ENCODE measurements at places on chromosomes 6 and 20.

GRCh38 chr6:168459572-168459971, 18.6 kb downstream of the SMOC2 start:
- no peak for DNase-seq

DNA sequence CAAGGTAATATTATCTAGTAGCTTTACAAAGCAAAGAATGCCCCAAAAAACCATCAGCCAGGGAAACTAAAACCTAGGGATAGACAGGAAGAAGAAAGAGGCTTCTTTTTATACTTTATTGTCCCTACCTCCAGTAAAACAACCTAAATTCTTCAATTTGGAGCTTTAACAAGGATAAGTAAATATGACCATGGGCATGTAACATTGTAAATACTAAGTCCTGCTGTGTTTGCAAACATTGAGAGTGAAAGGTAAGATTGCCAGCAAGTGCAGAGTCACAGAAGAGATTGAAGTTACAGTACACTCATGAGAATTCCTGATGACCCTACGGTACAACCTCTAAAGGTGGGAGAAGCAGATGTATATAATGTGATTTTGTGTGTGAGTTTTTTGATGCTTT, 117.2 kb downstream of the FOXO3 start:
- DNase-seq = no peak

DNA sequence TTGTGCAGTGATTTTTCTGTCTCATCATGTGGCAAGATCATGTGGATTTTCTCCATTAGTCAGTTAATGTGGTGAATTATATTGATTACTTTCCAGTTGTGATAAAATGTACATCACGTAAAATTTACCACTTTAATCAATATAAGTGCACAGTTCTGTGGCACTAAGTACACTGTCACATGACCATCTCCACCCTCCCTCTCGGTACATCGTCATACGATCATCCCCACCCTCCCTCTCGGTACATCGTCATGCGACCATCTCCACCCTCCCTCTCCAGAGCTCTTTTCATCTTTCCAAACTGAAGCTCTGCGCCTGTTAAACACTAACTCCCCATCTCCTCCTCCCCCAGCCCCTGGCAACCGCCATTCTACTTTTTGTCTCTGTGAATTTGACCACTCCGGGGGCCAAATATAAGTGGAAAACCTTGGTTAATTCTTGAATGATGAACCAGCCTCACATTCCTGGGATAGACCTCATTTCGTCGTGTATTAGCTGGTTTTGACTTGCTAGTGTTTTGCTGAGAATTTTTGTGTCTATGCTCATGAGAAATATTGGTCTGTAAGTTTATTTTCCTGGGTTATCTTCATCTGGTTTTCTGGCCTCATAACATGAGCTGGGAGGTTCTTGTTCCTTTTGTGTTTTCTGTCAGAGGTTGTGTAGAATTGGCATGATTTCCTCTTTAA, 10.8 kb downstream of the NTSR1 start:
- DNase-seq = no peak

GRCh38 chr6:134995536-134995935, 45.6 kb upstream of the ALDH8A1 start:
- peak; percentile 42 for DNase-seq

- DNase-seq = peak; percentile 62
These were observed 12.3 kb upstream of the HDDC2 start for GRCh38 chr6:125314009-125314581.

GRCh38 chr6:37493661-37493995, 6.1 kb downstream of the CCDC167 start:
- DNase-seq = no peak
